Cerebellum (tissue), 4 donors: ENCODE measurements at places on chromosomes 7 and 10.

DNA sequence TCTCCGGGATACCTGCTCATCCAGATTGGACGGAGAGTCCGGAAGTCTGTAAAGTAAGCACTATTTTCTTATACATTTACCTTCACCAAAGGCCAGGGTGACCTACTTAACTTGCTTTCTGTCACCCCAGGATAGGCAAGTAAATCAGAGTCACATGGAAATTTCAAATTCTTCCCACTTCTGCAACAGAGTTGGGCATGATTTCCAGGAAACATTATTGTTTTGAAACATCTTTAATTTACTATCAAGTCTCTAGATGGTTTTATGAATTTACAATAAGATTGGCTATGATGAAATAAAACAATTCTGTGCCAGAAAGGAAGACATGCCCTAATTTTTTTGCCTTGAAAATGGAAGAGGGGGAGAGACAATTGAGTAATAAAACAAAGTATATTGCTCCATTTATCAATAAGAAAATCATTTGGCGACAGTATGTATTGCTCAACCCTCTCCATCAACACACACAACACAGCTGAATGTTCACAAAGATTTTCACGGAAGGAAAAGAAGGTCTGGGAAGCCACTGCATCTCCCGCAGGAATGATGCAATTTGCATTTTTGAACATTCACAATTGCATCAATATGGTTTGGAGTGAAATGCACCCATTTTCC is 702.8 kb downstream of the PARD3 start:
- DNase-seq = no peak

DNA sequence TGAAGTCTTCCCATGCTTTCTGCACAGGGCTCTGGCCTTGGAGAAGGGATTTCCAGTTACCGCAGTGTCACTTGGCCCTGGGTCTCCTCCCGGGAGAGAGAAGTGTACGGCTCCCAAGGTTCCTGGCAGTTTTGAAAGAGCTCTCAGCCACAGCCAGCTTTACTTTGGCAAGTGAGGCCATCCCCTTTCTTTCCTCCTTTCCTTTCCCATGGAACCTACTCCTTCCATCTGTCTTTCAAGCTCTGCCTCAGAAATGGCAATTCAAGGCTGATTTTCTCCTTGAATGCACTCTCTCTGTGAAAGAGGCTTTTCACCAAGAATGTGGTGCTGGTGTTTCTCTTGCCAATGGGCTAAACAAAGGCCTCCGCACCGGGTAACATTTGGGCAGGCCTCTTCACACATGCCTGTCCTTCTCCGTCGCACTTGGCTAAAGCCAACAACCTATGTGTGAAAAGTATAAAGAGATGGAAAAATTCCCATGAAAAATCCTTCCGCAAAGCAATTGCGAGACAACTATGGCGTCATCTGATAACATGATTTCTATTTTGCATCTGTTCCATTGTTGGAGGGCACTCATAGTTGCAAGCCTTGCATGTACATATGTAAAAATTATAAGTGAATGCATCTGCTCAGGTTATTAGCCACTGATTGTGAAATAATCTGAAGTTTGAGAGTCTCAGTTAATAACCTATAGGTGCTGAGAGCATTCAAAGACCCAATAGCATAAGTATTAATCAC is 125.4 kb downstream of the PFKFB3 start:
- DNase-seq = peak; percentile 18

DNA sequence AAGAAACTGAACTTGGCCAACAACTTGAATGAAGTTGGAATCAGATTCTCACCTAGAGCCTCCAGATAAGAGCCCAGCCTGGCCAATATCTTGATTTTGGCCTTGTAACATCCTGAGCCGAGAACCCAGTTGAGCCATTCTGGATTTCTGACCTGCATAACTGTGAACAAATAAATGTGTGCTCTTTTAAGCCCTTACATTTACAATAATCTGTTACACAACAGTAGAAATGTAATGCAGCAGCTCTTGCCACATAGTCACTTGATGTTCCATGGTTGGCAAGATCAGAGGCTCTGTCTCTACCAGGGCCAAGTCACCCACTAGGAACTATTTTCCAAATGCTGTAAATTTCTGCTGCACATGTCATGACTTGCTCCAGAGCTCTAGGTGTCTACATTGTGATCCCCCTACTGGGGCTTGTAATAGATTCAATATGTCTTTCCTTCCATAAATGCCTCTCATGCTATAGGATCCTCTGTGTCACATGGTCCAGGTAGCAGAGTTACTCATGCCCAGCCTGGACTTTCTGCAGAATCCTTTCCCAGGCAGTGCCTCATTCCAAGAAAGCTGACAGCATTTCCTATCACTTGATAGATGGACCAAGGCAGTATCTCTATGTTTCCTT is 11.4 kb upstream of the RBM20 start:
- DNase-seq = no peak

- no peak for DNase-seq
Measured at GRCh38 chr10:94102436-94102835, 108.7 kb downstream of the PLCE1 start.
